GOT3 (cell line): ENCODE measurements at places on chromosomes 16 and 17.

DNA sequence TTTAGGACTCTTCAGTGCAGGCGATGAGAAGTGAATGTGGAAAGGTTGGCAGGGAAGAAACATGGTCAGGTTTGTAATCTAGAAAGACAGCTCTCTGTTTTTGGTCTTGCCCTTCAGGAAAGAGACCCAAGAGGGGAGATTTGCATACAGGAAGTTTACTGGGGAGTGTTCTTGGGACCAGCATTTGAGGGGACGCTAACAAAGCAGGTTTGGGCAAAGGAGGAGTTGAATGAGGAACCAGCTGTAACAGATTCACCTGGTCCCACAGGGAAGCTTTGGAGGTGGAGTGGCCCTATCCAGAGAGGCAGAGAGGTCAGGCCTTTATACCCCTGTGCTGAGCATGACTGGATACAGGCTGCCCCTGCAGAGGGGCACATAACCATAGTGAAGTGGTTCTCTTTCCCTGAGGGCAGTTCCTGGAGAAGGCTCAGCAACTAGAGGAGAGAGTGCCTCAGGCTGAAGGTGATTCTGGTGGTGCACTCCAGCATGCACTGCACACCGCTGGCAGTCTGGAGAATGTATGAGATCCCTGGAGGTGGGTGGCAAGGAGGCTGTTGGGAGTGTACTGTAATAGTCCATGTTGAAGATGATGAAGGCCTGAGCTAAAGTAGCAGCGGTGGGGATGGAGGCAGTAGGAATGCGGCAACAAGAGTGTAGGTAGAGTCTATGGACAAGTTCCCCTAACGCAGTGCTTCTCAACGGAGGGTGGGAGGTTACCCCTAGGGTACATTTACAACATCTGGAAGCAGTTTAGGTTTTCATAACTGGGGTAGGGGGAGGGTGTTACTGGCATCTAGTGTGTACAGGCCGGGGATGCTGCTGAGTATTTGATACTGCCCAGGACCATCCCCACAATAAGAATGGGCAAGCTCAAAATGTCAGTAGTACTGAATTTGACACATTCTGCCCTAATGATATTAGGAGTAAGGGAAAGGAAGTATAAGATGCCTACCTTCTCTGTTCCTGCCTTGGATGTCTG, 37.2 kb downstream of the MAP2K6 start:
- DNase-seq, result no peak

- no peak for DNase-seq
These were observed 11.0 kb downstream of the HSD11B2 start for GRCh38 chr16:67441907-67442306.

- DNase-seq, result no peak
These were observed 56.1 kb downstream of the B9D1 start for GRCh38 chr17:19306160-19307111.

- no peak for DNase-seq
These were observed 328 bp downstream of the LLGL1 start for GRCh38 chr17:18225642-18226283.

GRCh38 chr16:15876503-15876902, 11.9 kb downstream of the CEP20 start:
- no peak for DNase-seq
